ENCODE measurements at places on chromosomes 7 and 10.

DNA sequence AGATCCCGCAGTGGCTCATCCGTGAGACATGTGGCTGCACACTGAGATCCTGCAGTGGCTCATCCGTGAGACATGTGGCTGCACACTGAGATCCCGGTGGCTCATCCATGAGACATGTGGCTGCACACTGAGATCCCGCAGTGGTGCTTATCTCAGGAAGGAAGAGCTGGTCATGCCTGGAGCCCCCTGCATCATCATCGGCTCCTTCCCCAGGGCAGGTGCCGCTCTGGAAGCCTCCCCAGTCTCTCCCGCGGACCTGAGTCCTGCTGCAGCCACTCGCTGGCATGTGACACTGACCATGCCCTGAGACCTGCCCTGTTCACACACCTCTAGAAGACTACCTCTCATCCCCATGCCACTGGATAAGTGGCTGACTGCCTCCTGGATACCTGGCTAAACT is 181.3 kb downstream of the PTPRN2 start:
- no peak overlapping the region for H3K4me3 ChIP-seq
- H3K27ac ChIP-seq, result no peak overlapping the region
- no peaks in the 10 kb centered on the region for H3K27me3 ChIP-seq
- no peak for DNase-seq

GRCh38 chr10:97385565-97385964 is 15.6 kb downstream of the RRP12 start:
- no peak overlapping the region for H3K4me3 ChIP-seq
- H3K27ac ChIP-seq, result no peak overlapping the region
- no peaks in the 10 kb centered on the region for H3K27me3 ChIP-seq
- no peaks in the 10 kb centered on the region for H3K4me1 ChIP-seq

- no peaks in the 10 kb centered on the region for H3K4me1 ChIP-seq
- H3K27me3 ChIP-seq, result no peaks in the 10 kb centered on the region
- no peaks in the 10 kb centered on the region for H3K36me3 ChIP-seq
- no peak overlapping the region for H3K27ac ChIP-seq
These were observed 10.4 kb downstream of the LAT2 start for GRCh38 chr7:74220229-74220628.

DNA sequence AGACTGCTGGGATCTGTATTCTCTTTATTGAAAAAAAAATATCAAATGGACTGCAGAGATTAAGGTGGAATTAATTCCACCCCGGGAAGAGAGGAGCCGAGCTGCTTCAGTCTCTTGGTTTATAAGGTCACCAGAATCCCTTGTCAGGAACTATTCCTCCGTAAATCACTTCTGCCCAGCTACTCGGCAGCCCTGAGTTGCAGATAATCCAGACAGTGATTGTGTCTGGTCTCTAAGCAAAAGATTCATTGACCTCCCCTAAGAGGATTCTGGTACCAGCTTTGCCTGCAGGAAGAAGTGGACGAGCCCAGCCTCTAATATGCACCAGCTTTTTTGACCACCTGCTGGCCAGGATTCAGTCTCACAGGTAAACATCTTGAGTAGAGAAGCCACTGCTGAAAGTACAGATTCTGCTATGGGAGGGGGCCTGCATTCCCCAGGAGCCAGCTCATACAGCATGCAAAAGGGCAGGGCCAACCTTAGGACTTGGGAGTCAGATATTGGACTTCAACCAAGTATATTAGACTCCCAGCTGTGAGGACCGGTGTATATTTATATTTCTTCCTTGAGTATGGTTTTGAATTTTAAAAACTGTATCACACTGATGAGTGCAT is 27.1 kb upstream of the PLXNA4 start:
- H3K27ac ChIP-seq, result no peak overlapping the region
- no peaks in the 10 kb centered on the region for H3K4me1 ChIP-seq
- H3K4me3 ChIP-seq, result no peak overlapping the region
- H3K27me3 ChIP-seq, result no peaks in the 10 kb centered on the region
- no peak for DNase-seq

GRCh38 chr10:4199196-4199595 is 414.2 kb upstream of the KLF6 start:
- H3K4me1 ChIP-seq, result no peaks in the 10 kb centered on the region
- H3K27me3 ChIP-seq, result no peaks in the 10 kb centered on the region
- no peak overlapping the region for H3K27ac ChIP-seq
- no peaks in the 10 kb centered on the region for H3K36me3 ChIP-seq

GRCh38 chr10:93600446-93601145 is 439 bp downstream of the RBP4 start:
- H3K36me3 ChIP-seq, result no peaks in the 10 kb centered on the region
- no peak overlapping the region for H3K27ac ChIP-seq
- peaks cover 1% of the 10 kb centered on the region for H3K4me1 ChIP-seq
- DNase-seq, result peak; percentile 84
- H3K4me3 ChIP-seq, result peak overlapping the region; percentile 58
- H3K27me3 ChIP-seq, result no peaks in the 10 kb centered on the region

GRCh38 chr7:108637049-108637621 is 67.5 kb downstream of the DNAJB9 start:
- H3K27me3 ChIP-seq, result no peaks in the 10 kb centered on the region
- no peaks in the 10 kb centered on the region for H3K36me3 ChIP-seq
- no peak overlapping the region for H3K27ac ChIP-seq
- no peak overlapping the region for H3K4me3 ChIP-seq

DNA sequence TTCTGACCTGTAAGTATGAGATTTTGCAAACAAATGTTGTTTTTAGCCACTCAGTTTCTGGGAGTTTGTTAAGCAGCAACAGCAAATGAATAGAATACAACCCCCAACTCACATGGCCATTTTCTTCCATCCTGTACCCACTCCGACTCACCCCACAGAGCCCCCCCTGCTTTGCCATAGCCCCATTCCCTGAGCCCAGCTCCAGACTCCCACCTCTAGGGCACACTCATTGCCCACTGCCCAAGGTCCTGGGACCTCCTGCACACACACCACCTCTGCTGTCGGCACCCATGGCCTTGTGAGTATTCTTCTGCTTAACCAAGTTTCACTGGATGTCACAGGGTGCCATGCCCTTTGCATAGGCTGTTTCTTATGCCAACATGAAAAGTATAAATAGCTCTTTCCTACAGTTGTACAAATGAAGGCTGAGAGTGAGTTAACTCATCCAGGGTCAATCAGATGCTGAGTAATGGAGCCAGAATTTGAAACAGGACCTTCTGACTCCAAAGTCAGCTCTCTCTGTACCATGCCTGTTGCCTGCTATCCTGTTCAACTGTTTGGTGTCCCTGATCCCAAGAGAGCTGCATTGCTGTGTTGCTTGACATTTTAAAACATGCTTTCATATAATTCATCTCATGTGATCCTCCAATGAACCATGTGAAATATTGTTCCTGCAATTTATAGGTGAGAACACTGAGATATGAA is 367.8 kb upstream of the ZMIZ1 start:
- no peak for DNase-seq
- H3K4me3 ChIP-seq, result no peak overlapping the region
- H3K27me3 ChIP-seq, result no peaks in the 10 kb centered on the region
- no peaks in the 10 kb centered on the region for H3K36me3 ChIP-seq

All from aorta (tissue), 5 donors.